ENCODE measurements at places on chromosomes 13 and 19. TPM values are rescaled to one million over a fixed set of nuclear protein-coding genes. Genes with fewer than 3 reads are reported as not detected.

Gene ZNF628
- 2.6 TPM for total RNA-seq

Gene CGB3
- total RNA-seq, result not detected

Gene FCER2
- total RNA-seq, result not detected

Gene GAPDHS
- not detected for total RNA-seq

Gene CEACAM4
- not detected for total RNA-seq

Gene GRK1
- total RNA-seq, result not detected

Gene TTC9B
- total RNA-seq, result not detected

All from subcutaneous preadipocyte (primary cell).